ENCODE measurements at places on chromosomes 3 and 15.

DNA sequence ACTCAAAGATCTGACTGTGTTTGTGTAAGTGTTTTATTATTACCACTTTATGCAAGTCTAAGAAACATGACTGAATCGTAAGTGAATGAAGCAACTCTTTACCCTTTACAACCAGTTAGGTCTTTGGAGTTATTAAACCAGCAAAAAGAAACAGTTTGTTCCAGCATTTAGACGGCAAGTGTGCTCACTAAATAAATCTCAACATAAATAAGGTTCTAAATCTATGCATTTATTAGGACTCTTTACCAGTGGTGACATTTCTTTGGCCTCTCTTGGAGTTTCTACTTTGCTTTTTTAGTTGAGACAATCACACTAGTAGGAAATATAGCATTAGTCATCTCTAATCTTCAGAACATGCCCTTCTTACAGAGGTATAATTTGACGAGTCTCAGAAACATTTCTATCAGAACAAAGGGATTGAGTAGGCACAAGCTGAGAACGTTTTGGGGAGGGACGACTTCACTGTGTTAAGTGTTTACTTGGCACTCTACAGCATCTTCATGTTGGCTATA is 739.9 kb upstream of the NR2F2 start:
- DNase-seq: no peak

- DNase-seq: no peak
Observed at GRCh38 chr3:141477224-141477623, 9.6 kb upstream of the RASA2 start.

- DNase-seq: no peak
Observed at GRCh38 chr3:33237439-33237838, 18.8 kb upstream of the SUSD5 start.

GRCh38 chr3:159817571-159817970 is 171.1 kb upstream of the IL12A start:
- DNase-seq: no peak

GRCh38 chr3:115165701-115166100 is 18.6 kb upstream of the ZBTB20 start:
- DNase-seq: no peak

GRCh38 chr15:31606194-31606669 is 279.6 kb downstream of the KLF13 start:
- no peak for DNase-seq

DNA sequence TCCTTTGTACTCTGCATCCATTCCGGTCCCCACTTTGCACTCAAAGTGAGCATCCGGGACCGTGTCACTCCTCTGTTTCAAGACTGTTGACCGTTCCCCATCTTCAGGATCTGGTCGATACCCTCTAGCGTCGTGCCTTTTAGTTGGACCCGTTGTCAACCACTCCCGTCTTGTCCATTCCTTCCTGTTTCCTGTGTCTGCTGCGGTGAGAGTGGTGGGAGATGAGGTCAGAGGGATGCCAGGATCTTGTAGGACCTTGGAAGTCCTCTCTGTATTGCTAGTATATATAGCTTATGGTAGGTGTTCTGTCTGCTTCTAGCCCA is 624 bp downstream of the BRK1 start:
- DNase-seq: no peak

- no peak for DNase-seq
Observed at GRCh38 chr15:52893338-52893737, 103.2 kb upstream of the ONECUT1 start.

GRCh38 chr15:74317820-74318375 is 49.5 kb downstream of the CYP11A1 start:
- DNase-seq: no peak

- DNase-seq: no peak
Observed at GRCh38 chr15:50083424-50084025, 35.5 kb downstream of the ATP8B4 start.

GRCh38 chr3:148083526-148084182 is 614.0 kb upstream of the AGTR1 start:
- DNase-seq: no peak

DNA sequence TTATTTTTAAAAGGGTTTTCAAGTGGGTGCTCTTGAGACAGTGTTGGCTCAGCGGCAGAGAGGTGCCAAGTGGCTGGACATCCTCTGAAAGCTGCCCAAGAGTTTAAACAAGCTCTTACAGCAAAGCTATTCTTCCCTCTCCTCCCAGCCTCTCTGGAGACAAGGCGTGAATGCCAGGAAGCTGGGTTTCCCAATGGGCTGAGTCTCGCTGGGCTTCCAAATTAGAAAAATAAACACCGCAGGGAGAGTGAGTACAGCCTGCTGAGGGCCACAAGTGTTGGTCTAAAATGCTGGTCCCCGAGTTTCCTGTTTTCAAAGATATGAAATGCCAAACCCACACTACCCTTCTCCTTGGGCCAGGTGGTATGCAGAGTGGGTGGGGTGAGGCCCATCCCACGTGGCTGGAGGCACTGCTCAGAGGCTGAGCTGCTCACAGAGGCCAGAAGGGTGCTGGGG is 36.4 kb downstream of the ZDHHC3 start:
- no peak for DNase-seq

- DNase-seq: no peak
Observed at GRCh38 chr3:49173116-49173791, 1.9 kb downstream of the KLHDC8B start.

- no peak for DNase-seq
Observed at GRCh38 chr3:9947025-9947995, 4.9 kb downstream of the PRRT3 start.

DNA sequence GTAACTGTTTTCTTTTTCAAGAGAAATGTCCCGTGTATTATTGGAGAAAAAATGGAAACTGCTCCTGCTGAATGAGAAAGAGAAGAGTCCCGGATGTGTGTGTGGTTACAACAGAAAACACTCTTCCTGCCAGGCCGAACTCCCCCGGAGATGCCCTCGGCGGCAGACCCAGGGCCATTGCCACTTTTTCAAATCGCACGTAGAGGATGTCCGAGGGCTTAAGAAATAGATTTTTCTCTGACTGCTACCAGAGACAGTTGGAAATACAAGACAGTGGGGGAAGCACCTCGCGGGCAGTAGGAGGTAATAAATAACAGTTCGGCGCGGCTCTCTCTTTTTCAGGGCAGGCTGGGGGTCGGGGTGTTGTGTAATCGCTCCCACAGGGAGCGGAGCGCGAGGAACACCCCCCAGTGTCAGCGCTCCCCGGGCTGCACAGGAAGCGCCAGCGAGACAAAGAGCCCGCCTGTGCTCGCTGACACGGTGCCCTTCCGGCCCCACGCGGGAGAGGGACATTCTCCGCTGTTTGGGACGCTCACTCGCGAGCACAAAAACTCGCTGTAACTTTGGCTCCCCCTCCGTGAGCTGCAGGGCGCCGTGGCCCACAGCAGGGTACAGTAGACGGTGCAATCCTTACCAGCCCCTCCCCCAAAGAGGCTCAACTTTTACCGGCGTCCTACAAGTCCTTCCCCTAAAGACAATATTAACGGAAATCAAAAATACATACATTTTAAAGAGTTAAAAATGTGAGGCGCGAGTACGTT is 1.1 kb downstream of the VGLL4 start:
- DNase-seq: peak; percentile 61

- no peak for DNase-seq
Observed at GRCh38 chr3:173249457-173249856, 108.4 kb upstream of the SPATA16 start.

DNA sequence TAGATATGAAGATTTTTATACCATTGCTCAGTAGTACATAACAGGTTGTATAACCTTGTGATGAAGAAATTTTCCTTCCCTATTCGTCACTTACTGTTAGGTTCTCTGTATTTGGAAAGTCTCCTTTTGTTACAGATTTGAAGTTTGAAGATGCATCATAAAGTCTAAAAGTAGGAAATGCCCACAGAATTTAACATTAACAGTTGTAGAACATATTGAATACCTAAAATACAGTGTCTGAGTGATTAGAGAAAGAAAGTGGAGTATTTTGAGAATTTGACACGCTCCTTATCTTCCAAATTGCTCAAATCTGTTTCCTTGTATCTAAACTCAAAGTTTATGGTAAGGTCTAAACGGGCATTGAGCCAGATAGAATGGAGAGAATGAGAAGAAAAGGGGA is 111.3 kb downstream of the MBNL1 start:
- DNase-seq: no peak

DNA sequence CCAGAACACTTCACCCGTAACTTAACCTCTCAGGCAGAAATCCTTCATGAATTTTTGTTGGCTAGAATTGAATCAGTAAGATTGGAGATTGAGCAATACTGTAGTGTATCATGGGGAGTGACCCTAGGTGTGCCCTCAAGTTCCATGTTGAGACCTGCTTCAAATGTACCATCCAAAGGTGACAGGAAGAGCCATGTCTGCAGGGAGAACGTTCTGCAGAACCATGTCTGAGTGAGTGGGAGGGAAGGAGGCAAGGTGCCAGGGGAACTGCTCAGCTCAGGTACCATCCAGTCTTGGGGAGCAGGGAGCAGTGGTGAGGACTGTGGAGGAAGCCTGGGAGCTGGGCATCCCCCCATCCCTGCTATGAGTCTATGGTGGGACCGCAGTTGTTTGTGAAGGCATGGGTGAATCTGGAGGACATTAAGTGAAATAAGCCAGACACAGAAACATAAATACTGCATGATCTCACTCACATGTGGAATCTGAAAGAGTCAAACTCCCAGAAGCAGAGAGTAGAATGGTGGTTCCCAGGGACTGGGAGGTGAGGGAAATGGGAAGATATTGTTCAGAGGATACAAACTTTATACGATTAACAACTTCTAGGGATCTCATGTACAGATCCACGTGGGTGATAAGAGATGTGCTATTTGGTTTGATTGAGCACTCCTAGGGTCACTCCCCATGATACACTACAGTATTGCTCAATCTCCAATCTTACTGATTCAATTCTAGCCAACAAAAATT is 23.3 kb downstream of the CFAP161 start:
- DNase-seq: no peak

DNA sequence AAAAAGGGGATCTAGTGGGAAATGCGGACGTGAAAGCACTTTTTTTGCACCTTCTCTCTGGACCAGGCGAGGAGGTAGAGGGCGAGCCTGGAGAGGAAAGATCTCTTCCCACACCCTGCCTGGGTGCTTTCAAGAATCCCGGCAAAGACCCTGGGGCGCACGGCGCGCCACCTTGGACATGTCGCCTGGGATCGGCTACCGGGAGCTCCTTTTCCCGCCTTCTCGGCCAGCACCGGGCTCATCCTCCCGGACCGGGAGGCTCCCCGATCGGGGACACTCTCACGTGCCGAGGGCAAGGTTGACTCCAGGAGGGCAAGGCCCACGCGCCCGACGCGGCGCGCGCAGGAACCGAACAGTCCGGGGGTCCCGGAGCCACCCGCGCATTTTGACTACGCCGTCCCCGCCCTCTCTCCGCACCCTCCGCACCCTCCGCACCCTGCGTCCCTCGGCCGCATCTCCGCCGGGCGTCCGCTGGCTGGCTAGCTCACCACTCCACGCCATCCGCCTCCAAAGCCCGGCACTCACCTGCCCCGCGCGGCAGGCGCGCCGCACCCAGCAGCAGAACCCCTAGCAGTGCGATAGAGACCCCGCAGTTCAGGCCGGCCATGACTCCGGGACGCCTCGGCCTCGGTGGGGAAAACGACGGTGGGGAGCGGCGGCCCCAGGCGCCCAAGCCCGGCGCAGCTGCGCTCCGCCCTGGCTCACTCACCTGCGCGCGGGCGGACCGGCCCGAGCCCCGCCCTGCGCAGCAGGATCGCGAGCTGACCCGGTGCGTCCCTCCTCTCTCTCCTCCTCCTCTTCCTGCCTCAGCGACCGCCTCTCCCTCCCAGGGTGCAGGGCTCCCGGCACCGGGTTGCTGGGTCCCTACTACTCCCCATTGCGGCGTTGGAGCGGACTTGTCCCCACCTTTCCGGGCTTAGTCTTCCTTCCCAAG is at the start of gene CDCP1:
Gene CDCP1 (minus strand): TSS at position 698 of the 934 bp plus-strand sequence. CDS start 91 bp downstream, at position 607.
- DNase-seq: no peak

GRCh38 chr15:101250873-101251829 is 697 bp downstream of the CHSY1 start:
- no peak for DNase-seq

DNA sequence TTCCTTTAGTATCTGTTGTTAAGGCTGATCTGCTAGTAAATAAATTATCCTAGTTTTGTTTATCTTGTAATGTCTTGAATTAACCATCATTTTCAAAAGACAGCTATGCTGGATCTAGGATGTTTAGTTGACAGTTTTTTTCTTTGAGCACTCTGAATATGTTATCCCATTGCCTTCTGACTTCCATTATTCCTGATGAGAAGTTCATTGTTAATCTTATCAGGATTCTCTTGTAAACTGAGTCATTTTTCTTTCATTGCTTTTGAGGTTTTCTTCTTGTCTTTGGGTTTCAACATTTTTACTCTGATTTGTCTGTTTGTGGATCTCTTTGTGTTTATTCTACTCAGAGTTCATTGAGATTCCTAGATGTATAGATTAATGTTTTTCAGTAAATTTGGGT is 157.7 kb downstream of the WNT7A start:
- no peak for DNase-seq

- no peak for DNase-seq
Observed at GRCh38 chr15:81216422-81216821, 19.7 kb downstream of the IL16 start.

DNA sequence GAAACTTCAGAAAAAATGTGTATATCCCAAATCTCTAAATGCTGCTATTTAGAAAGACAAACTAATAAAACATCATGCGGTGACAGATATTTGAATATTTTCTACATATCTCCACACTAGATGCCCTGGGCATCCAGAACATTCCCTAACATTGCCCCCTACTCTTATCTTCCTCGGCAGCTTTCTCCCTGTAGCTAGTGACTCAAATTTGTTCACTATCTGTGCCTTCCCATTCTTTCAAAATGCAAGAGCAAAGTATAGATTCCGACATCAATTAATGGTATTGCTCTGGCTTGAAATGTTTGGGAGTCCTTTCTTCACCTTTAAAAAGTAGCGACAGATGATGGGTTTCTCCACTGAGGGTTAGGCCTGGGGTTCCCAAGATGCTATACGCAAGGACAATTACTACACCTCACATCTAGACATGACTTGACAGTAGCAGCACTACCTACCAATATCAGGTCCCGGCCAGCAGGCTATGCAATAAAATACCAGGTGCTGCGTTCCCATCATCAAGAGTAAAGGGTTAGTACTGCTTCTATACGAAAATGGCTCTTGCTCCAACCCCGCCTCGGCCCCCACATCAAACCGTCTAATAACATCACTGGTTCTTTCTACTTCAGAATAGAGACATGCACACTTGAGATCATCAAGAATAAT is 631 bp downstream of the UBR1 start:
- DNase-seq: peak; percentile 22

- DNase-seq: no peak
Observed at GRCh38 chr3:152557302-152557999, 277.5 kb upstream of the P2RY1 start.

DNA sequence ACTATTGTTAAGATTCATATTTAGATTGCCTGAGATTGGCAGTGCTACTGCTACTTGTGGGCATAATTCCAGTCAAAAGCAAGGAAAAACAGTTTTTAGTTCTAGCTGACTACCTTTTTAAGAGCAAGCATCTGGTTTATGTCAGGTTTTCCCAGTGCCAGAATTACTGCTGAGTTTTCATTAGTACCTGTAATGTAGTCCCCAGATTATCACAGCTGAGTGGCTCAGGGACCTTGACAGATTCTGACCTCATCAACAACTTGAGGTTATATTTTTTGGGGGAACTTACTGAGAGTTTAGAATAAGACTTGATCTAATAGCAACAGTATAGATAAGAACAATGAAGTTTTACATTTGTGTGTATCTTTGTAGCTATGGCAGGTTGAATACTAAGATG is 31.0 kb downstream of the NXPE3 start:
- DNase-seq: no peak

- no peak for DNase-seq
Observed at GRCh38 chr15:71508081-71508682, 302.2 kb upstream of the NR2E3 start.

All from stimulated activated CD4-positive, alpha-beta T cell treated with anti-CD3 and anti-CD28 coated beads, Interleukin-4, amount 100 ng/mL, for 24 hours (primary cell).